Keratinocyte (primary cell): ENCODE measurements at places on chromosomes 7 and 10. TPM values are rescaled to one million over a fixed set of nuclear protein-coding genes. Genes with fewer than 3 reads are reported as not detected.

GRCh38 chr7:108455551-108455997, 662 bp downstream of the NRCAM start:
- peak overlapping the region; percentile 62 for H3K4me3 ChIP-seq
- H3K4me1 ChIP-seq: peaks cover 10% of the 10 kb centered on the region
- DNase-seq: no peak
- H3K27me3 ChIP-seq: peaks cover 54% of the 10 kb centered on the region
- no peak overlapping the region for H3K27ac ChIP-seq
- no peaks in the 10 kb centered on the region for H3K36me3 ChIP-seq

GRCh38 chr7:157423348-157423747, 86.5 kb downstream of the DNAJB6 start:
- no peak overlapping the region for H3K27ac ChIP-seq
- peaks cover 5% of the 10 kb centered on the region for H3K36me3 ChIP-seq

DNA sequence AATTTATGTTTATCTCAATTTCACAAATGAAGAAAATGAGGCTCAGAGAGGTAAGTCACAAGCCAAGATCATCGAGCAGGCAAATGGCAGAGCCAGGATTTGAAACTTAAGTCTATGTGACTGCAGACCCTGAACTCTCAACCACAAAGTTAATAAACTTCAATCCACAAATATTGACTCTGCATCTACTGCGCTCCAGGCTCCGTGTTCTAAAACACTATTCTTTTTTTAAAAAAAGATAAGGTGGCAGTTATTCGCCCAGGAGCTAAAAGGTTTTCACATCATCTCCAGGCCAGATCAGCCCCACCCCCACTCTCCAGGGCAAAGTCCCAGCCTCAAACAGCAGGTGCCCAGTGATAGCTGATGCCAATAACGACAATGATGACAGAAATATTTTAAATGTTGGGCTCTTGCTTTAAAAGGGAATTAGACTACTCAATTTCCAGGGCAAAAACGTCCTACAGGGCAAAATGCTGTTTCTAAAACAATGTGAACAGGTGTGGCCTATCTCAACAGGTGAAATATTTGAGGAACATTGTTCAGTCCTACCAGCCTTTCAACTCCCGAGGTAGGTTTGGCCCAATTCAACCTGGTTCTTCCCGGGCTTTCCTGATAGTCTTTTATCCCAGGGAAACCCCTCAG, 85.2 kb downstream of the SORBS1 start:
- no peaks in the 10 kb centered on the region for H3K36me3 ChIP-seq
- peaks cover 3% of the 10 kb centered on the region for H3K27me3 ChIP-seq
- H3K4me1 ChIP-seq: no peaks in the 10 kb centered on the region
- H3K4me3 ChIP-seq: no peak overlapping the region
- DNase-seq: no peak

DNA sequence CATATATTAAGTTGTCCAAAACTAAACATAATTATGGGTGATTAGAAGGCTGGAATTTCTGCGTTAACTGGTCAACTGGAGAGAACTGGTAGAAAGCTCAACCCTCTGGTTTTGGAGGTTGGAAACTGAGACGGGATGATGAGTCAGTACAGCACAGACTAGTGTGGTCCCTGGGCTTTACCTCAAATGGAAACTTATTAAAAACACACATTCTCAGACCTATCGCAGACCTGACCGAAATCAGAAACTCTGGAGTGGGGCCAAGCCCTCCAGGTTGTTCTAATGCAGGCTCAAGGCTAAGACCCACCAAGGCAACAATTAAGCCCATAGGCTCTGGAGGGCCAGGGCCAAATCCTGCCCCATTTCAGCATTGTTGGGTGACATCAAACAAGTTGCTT, 136.9 kb downstream of the KCNMA1 start:
- H3K27me3 ChIP-seq: no peaks in the 10 kb centered on the region
- no peak overlapping the region for H3K27ac ChIP-seq
- no peak overlapping the region for H3K4me3 ChIP-seq
- no peak for DNase-seq
- peaks cover 46% of the 10 kb centered on the region for H3K4me1 ChIP-seq

The NEUROD6 gene
- polyA plus RNA-seq: not detected in 3 replicates

The OR9A2 gene
- not detected in 3 replicates for polyA plus RNA-seq

The GIMAP6 gene
- 0.09 to 0.16 TPM (median 0.12 TPM) in 3 replicates for polyA plus RNA-seq

- no peak overlapping the region for H3K27ac ChIP-seq
- H3K36me3 ChIP-seq: no peaks in the 10 kb centered on the region
- H3K4me3 ChIP-seq: no peak overlapping the region
- DNase-seq: no peak
- H3K4me1 ChIP-seq: no peaks in the 10 kb centered on the region
Observed at GRCh38 chr7:38000272-38000671, 79.8 kb downstream of the EPDR1 start.

DNA sequence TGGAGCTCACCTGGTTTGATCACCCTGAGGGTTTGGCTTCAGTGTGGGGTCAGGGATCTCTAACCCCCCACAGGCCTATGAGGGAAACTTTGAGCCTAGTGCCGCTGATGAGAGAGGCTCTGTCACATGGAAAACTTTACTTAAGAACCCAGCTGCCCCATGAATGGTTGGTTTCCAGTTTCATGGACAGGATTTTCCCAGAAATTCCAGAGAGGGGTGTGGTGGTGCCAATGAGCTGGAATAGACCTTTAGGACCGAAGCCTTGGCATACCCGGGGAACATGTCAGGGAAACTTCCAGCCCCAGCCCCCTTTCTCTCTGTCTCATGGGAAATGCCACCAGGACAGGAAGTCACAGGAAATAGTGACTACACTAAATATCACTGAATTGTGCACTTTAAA, 36.9 kb downstream of the AKR1B1 start:
- peaks cover 5% of the 10 kb centered on the region for H3K4me1 ChIP-seq
- no peak overlapping the region for H3K27ac ChIP-seq
- H3K4me3 ChIP-seq: no peak overlapping the region
- H3K27me3 ChIP-seq: peaks cover 7% of the 10 kb centered on the region

GRCh38 chr7:35717013-35717412, 22.1 kb upstream of the HERPUD2 start:
- no peaks in the 10 kb centered on the region for H3K4me1 ChIP-seq
- no peaks in the 10 kb centered on the region for H3K27me3 ChIP-seq
- H3K4me3 ChIP-seq: no peak overlapping the region
- no peak overlapping the region for H3K27ac ChIP-seq
- H3K36me3 ChIP-seq: no peaks in the 10 kb centered on the region

DNA sequence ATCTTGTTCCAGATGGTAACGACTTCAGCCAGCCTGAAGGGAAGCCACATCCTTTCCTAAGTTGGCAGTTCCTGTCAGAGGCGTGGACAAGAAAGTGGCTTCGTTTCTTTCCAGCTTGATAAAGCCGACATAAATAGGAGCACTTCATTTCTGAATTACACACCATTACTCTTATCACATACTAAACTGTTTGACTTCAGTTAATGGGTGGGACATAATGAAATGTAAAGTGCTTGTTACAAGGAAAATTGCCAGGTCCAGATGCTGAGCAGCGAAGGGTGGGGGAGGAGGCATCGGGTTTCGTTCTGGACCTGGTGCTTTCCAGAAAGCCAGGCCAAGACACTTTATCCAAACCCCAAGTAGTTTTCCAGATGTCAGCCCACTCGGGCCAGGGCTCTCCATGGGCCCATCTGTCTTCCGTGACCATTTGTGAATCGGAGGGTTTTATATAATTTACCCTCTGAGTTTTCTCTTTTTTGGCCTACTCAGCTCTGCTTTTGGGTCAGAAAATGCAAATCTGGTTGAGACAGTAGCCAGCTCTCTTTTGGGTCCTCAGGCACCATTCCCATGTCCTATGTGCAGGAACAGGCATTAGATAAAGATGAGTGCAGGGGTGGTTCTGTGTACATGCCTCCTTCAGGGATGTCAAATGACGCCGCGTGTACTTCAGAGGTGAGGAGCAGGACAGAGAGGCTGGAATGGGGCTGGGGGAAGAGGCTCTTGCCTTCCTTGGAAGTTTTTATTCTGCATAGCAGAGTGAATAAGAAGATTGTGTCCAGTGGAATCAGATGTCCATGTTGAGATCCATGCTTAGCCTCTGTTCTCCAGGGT, 90.2 kb downstream of the TACC2 start:
- no peaks in the 10 kb centered on the region for H3K36me3 ChIP-seq
- DNase-seq: no peak
- H3K27me3 ChIP-seq: no peaks in the 10 kb centered on the region
- H3K27ac ChIP-seq: no peak overlapping the region
- peaks cover 30% of the 10 kb centered on the region for H3K4me1 ChIP-seq
